ENCODE measurements at places on chromosomes 12 and 14.

- no peaks in the 10 kb centered on the region for H3K36me3 ChIP-seq
- H3K27me3 ChIP-seq = no peaks in the 10 kb centered on the region
- no peak for DNase-seq
- H3K4me3 ChIP-seq = no peak overlapping the region
Observed at GRCh38 chr12:19506497-19506896, 67.2 kb downstream of the AEBP2 start.

DNA sequence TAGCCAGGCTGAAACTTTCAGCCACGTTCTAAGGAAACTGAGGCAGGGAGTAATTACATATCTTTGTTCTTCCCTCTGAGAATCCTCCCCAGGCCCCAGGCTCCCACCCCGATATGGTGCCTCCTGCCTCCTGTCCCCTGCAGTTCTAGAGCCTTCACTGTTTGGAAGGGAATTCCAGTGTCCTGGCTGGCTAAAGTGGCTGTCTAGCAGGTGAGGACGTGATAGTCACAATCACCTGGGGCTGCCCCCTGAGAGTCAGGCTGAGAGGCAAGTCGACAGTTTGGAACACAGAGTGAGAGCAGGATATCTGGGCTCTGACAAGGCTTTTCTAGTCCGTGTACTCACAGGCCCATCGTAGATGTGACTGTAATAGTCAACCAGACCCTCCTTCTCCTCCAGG, 6.3 kb upstream of the RPAP3 start:
- no peak overlapping the region for H3K4me3 ChIP-seq
- no peak for DNase-seq
- H3K36me3 ChIP-seq = peaks cover 56% of the 10 kb centered on the region
- peaks cover 16% of the 10 kb centered on the region for H3K4me1 ChIP-seq

DNA sequence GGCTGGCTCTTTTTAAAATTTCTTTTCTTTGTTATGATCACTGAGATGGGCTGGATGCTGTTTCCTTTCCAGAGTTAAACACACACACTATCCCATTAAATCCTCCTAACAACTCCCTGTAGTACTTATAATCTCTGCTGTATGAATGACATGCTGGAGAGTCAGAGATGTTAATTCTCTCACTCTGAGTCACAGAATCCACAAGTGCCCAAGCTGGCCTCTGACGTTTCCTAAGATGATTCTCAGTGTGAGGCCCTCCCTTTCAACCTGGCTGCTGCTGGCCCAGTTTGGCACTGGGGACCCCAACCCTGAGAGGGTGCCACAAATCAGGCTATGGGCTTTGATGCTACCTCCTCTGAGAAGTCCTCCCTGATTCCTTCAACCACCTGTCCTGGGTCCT, 5.4 kb downstream of the NOS1 start:
- no peak overlapping the region for H3K27ac ChIP-seq
- no peak for DNase-seq
- no peaks in the 10 kb centered on the region for H3K27me3 ChIP-seq
- peaks cover 5% of the 10 kb centered on the region for H3K4me1 ChIP-seq

DNA sequence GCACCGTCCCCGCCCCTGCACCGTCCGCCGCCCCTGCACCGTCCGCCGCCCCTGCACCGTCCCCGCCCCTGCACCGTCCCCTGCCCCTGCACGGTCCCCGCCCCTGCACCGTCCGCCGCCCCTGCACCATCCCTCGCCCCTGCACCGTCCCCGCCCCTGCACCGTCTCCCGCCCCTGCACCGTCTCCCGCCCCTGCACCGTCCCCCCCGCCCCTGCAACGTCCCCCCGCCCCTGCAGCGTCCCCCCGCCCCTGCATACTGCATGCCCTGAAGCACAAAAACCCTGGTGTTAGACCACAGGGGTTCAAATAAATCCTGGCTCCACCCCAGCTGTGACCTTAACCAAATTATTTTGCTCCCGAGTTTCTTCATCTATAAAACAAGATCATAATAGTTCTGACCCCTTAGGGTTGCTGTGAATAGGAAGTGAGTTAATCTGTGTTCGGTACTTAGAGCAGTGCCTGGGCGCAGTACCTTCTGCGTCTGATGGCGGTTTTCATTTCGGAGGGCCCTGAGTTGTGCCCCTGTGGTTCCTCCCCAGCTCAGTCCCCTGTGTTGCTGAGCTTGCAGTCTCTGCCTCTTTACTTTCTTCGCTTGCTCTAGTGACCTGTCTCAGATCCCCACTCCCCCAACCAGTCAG, 38.1 kb downstream of the ESRRB start:
- H3K4me1 ChIP-seq = no peaks in the 10 kb centered on the region
- H3K27me3 ChIP-seq = no peaks in the 10 kb centered on the region
- no peaks in the 10 kb centered on the region for H3K36me3 ChIP-seq
- no peak overlapping the region for H3K4me3 ChIP-seq
- H3K27ac ChIP-seq = no peak overlapping the region
- no peak for DNase-seq

- no peak overlapping the region for H3K27ac ChIP-seq
- H3K27me3 ChIP-seq = no peaks in the 10 kb centered on the region
- no peak for DNase-seq
Observed at GRCh38 chr12:31477687-31478086, 113.2 kb downstream of the DENND5B start.

DNA sequence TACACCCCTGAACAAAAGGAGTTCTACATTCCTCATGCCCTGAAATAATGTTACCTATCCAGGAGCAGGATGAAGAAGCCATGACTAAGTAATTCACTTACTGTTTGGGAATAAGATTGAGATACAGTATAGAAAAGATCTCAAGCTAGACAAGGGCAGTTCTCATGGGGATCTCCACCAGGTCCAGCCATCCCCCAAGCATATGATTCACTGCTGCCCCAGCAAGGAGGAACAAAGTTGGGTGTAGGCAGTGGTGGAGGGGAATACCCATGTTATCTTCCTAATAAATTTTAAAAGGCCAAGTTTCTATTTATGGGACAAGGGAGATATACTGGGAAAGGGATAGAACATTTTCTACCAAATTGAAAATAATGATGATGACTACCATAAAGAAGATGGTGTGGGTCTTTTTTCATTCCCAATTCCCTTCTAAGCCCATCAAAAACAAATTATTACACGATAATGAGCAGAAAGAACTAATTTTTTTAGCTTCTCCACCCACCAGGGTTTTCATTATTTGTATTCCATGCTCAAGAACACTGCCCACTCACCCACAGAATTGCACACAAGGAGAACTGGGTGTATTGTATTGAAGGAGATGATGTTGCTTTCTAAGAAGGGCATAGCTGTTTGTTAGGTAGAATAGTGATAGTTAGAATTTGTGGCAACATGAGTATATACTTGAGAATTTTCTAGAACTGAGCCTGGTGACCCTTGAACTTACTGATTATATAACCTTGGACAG, 204.6 kb downstream of the BTG1 start:
- no peaks in the 10 kb centered on the region for H3K36me3 ChIP-seq
- no peaks in the 10 kb centered on the region for H3K27me3 ChIP-seq
- no peak overlapping the region for H3K4me3 ChIP-seq
- no peak overlapping the region for H3K27ac ChIP-seq
- H3K4me1 ChIP-seq = no peaks in the 10 kb centered on the region

DNA sequence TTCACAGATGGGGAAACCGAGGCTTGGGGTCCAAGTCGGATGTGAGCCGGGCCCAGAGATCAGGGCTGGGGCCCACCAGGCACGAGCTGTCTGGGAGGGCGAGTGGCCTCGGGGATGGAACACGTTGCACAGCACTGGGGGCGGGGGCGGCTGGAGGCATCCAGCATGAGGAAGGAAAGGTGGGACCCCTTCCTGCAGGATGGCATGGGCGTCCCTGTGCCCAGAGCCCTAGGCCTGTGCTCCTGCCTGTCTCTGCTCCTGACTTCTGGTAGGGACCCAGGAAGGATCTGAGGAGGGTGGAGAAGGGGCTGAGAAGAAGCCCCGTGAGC, 183.4 kb downstream of the KIF26A start:
- H3K27ac ChIP-seq = no peak overlapping the region
- no peak overlapping the region for H3K4me3 ChIP-seq
- DNase-seq = no peak
- no peaks in the 10 kb centered on the region for H3K36me3 ChIP-seq

- no peak for DNase-seq
- no peak overlapping the region for H3K4me3 ChIP-seq
- H3K27me3 ChIP-seq = no peaks in the 10 kb centered on the region
Observed at GRCh38 chr12:132121283-132121682, 22.8 kb downstream of the DDX51 start.

- no peaks in the 10 kb centered on the region for H3K27me3 ChIP-seq
- H3K4me1 ChIP-seq = no peaks in the 10 kb centered on the region
- no peaks in the 10 kb centered on the region for H3K36me3 ChIP-seq
Observed at GRCh38 chr12:84619053-84619571, 293.5 kb downstream of the SLC6A15 start.

- no peak for DNase-seq
- no peak overlapping the region for H3K4me3 ChIP-seq
- H3K27me3 ChIP-seq = no peaks in the 10 kb centered on the region
- H3K4me1 ChIP-seq = no peaks in the 10 kb centered on the region
- no peaks in the 10 kb centered on the region for H3K36me3 ChIP-seq
- no peak overlapping the region for H3K27ac ChIP-seq
Observed at GRCh38 chr14:71799841-71800240, 132.4 kb upstream of the RGS6 start.

- H3K36me3 ChIP-seq = peaks cover 92% of the 10 kb centered on the region
- DNase-seq = no peak
- peak overlapping the region; percentile 44 for H3K27ac ChIP-seq
- H3K4me1 ChIP-seq = peaks cover 10% of the 10 kb centered on the region
- H3K4me3 ChIP-seq = no peak overlapping the region
Observed at GRCh38 chr12:124433147-124433874, 134.1 kb downstream of the NCOR2 start.

- no peaks in the 10 kb centered on the region for H3K4me1 ChIP-seq
- H3K27ac ChIP-seq = no peak overlapping the region
- H3K36me3 ChIP-seq = no peaks in the 10 kb centered on the region
- no peaks in the 10 kb centered on the region for H3K27me3 ChIP-seq
Observed at GRCh38 chr12:23731493-23731892, 218.0 kb downstream of the SOX5 start.

DNA sequence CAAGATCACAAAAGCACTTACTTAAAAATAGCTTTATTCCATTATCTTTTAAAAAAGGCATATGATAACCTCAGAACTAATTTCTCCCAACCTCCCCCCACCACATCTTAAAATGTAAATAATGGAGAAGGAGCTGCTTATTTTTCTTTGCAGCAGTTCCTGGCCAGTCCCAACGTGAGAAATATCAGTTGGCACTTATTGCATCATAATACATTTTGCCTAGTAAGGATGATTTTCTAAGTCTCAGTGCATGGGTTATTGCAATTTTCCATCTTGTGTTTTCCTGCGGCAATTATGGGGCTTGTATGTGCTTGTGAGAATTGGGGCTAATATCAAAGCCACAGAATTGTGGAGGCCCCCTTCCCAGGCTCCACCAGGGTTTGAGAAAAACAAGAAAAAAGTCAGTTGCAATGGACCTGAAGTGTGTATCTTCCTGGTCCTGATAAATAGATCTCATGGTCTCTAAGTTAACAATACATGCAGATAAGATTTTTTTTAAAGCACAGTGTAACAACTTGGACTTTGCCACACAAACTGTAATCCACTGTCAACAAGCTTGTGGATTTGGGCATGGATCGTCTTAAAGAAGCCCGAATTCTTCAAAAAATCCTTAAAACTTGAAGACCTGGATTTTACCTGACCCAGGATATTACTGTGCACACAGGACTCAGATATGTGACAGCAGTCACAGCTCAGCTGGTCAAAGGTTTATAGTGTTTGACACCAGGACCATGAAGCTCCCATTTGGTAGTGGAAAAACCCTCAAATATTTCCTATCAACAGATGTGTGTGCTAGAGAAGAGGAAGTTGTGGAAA, 2.8 kb upstream of the WSB2 start:
- no peaks in the 10 kb centered on the region for H3K27me3 ChIP-seq
- peaks cover 16% of the 10 kb centered on the region for H3K4me1 ChIP-seq
- no peak for DNase-seq
- H3K27ac ChIP-seq = peak overlapping the region; percentile 5
- no peak overlapping the region for H3K4me3 ChIP-seq

DNA sequence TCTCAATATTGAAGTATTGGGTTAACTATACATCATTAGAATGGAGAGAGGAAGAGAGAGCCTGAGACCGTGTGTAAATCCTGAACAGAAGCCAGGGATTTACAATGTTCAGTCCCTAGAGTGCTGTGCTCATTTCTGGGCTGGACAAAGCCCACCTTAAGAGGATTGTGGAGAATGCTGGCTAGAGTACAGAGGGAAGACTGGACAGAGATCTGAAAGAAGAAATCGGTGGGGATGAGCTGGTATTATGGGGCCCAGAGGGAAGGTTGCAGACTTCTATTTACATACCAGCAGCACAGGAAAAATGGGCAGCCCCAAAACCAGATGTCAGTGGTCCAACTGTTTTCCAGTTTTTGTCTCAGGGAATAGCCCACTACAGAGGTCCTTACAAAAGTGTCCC, 42.3 kb downstream of the RTN1 start:
- no peak for DNase-seq
- no peak overlapping the region for H3K4me3 ChIP-seq
- H3K4me1 ChIP-seq = no peaks in the 10 kb centered on the region
- no peaks in the 10 kb centered on the region for H3K27me3 ChIP-seq
- H3K27ac ChIP-seq = no peak overlapping the region

- peaks cover 7% of the 10 kb centered on the region for H3K4me1 ChIP-seq
- no peaks in the 10 kb centered on the region for H3K27me3 ChIP-seq
- DNase-seq = no peak
- no peak overlapping the region for H3K27ac ChIP-seq
- H3K4me3 ChIP-seq = no peak overlapping the region
Observed at GRCh38 chr14:92637228-92637627, 111.2 kb downstream of the LGMN start.

DNA sequence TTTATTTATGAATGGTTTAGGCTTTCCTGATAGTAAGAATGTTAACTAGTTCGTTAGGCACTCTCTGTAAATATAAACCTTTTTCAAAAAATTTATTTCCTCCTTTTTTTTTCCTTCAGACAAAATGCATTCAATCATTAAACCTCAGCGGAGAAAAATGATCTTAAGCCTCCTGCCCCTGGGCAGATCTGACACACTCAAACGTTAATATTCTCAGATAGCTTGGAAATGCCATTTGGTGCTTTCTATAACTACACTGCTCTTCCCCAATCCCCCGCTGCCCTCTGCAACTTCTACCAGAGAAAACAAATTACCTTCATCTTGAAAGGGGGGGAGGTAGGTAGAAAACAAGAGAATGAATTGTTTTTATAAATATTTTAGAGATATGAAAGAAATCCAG, 521.2 kb downstream of the MED13L start:
- H3K27ac ChIP-seq = no peak overlapping the region
